Hematopoietic multipotent progenitor cell treated with erythropoietin and hydrocortisone succinate and interleukin-3 and kit ligand, for 6 days (in vitro differentiated cells): ENCODE measurements at places on chromosomes 5 and 9.

DNA sequence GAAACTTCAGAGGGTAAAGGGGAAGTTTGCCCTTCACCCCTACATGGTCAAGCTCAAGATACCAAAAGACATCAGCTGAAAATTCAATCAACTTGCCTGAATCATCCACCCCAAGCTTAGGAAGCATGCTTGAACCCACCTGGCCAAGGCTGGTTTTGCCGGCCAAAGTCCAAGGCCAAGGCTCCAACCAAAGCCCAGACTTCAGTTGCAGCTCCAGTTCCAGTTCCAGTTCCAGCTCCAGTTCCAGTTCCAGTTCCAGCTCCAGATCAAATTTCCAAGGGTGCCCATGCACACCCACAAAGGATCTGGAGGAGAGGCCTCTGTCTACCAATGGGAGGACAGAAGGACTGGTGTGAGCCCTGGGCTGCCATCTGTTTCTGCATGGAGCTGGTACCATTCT is 4.6 kb upstream of the SERINC5 start:
- DNase-seq = no peak

- DNase-seq = no peak
Observed at GRCh38 chr9:75907329-75907728, 16.9 kb downstream of the PCSK5 start.

GRCh38 chr9:34289159-34289558 is 39.9 kb downstream of the KIF24 start:
- no peak for DNase-seq

GRCh38 chr9:92730897-92731296 is 33.7 kb downstream of the BICD2 start:
- DNase-seq = no peak

- peak; percentile 11 for DNase-seq
Observed at GRCh38 chr5:72402959-72403628, 82.9 kb downstream of the PTCD2 start.

- peak; percentile 11 for DNase-seq
Observed at GRCh38 chr5:96142786-96143434, 181.3 kb upstream of the ELL2 start.

GRCh38 chr5:67338421-67338820 is 141.8 kb upstream of the CD180 start:
- DNase-seq = no peak

- no peak for DNase-seq
Observed at GRCh38 chr5:79567926-79568549, 44.2 kb upstream of the TENT2 start.

DNA sequence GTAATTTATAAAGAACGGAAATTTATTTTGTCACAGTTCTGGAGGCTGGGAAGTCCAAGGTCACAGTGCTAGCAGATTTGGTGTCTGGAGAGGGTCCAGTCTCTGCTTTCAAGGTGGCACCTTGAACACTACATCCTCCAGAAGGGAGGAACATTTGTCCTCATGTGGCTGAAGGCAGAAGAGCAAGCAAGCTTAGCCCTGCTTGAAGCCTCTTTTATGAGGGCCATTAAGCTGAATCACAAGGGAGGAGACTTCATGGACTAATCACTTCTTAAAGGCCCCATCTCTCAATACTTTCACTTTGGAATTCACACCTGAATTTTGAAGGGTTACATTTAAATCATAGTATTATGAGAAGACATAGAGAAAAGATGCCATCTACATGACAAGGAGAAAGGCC is 215.4 kb upstream of the NFIL3 start:
- DNase-seq = no peak

DNA sequence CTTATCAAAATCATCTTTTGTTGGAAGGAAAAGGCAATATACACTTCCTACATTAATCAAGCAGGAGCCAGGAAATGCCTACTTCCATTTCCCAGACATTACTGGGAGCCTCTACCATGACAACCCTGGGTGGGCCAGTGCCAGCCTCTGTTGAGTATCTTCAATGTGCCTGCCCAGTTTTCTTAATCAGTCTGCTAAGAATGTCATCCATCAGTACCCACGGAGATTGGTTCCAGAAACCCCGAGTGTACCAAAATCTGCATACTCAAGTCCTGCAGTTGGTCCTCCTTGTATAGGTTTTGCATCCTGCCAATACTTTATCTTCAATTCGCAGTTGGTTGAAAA is 82.4 kb downstream of the MARCHF3 start:
- DNase-seq = no peak

- DNase-seq = peak; percentile 61
Observed at GRCh38 chr5:69493396-69494133, 975 bp downstream of the OCLN start.

DNA sequence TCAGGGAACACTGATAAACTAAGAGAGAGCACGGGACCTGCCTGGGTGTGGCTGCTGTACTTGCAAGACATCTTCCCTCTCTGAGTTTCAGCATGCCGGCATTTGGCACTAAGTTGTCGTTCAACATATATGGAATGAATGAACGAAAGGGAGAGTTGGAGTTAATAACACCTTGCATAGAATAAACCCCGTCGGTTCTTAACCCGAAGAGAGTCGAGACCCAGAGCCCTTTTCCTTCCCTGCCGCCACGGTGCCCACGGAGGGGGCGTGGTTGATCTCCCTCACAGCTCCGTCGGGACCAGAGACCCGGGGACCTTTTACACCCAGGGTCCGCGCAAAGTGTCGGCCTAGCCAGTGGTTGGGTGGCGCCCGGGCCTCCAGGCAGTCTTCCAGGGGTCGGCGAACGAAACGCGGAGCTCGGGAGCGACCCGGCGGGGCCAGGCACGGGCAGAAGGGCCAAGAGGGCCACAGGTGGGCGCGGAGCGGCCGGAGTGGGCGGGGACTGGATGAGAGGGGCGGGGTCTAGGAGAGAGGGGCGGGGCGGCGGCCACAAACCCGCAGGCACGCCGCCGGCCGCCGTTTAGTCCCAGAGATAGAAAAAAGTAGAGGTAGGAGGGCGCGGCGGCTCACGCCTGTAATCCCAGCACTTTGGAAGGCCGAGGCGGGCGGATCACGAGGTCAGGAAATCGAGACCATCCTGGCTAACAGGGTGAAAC is 735 bp upstream of the RPL26L1 start:
- peak; percentile 84 for DNase-seq

GRCh38 chr9:95937131-95937530 is 61.6 kb downstream of the ERCC6L2 start:
- no peak for DNase-seq

- peak; percentile 87 for DNase-seq
Observed at GRCh38 chr5:65483546-65484346, 2.0 kb upstream of the ADAMTS6 start.

DNA sequence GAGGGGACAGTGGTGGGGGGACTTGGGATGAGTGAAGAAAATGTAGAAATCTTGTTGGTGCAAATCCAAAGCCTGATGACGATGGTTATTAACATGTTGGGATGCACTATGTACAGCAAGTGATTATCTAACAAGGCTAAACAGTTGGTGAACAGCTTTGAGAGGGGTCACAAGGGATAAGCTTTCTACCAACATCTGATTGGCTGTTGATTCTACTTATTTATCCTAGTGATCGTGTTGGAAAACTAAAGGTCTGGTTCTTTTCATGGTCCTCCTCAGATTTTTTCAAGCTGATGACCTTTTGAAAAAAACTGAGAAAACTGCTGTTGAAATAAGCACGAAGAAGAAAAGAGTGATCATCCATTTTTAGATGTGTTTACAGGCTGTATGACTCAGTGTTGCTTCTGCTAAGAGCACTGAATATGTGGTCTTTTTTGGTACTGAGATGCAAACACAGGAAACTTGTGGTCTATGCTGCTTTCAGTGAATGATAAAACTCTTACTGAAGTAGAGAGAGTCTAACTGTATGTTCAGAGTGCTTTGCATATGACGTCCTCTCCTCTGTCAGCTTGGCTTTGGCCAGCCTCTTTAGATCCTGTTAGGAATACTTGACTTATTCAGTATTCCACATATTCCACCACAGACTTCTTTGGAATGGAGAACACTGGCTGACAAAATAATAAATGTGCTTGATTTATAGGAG is 174.8 kb downstream of the SLF1 start:
- DNase-seq = peak; percentile 49

DNA sequence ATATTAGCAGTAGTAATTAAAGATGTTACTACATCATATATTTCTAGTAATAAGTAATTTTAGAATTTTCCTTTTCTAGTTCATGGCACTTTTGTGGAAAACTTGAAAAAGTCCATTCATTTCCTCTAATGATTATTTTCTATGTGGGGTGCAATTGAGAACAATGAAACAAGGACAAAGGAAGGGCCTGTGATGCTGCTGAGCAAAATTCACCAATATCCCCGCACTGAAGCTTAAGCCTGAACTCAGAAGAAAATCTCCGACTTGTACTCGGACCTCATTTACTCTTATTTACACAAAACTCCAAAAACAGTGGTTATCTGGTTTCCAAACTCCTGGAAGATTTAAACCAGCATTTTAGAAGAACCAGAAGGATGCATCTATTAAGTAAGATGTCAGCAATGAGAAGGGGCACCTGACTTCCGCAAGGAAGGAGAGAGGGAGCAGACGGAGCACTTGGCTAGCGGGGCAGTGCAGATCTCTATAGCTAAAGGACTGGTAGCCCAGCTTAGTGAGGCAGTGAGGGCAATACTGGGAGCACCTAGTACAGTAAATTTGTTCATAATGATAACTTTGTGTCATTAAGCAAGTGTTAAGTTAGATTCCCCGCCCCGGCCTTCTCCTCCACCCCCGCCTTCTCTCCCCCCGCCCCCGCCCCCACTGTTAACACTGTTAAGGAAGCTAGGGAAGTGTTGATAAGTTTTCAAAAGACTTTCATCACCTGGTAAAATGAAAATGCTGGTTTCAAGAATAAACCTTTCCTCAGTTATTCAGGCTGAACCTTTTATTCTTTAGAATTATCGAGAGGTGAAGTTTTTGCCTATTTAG is 123.3 kb downstream of the ZSWIM6 start:
- peak; percentile 3 for DNase-seq

DNA sequence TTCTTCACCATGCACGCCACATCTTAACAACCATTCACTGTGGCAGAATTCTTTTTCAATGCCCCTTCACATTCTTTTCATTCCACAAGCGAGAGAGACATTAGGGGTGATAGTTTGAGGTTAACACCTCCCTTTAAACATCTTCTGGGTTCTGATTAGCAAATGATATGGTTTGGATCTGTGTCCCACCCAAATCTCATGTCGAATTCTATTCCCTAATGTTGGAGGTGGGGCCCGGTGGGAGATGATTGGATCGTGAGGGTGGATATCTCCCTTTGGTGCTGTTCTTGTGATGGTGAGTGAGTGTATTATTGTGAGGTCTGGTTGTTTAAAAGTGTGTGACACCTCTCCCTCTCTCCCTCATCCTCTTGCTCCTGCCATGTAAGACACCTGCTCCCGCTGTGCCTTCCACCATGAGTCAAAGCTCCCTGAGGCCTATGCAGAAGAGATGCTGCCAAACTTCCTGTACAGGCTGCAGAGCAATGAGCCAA is 46.1 kb upstream of the RAI14 start:
- no peak for DNase-seq

DNA sequence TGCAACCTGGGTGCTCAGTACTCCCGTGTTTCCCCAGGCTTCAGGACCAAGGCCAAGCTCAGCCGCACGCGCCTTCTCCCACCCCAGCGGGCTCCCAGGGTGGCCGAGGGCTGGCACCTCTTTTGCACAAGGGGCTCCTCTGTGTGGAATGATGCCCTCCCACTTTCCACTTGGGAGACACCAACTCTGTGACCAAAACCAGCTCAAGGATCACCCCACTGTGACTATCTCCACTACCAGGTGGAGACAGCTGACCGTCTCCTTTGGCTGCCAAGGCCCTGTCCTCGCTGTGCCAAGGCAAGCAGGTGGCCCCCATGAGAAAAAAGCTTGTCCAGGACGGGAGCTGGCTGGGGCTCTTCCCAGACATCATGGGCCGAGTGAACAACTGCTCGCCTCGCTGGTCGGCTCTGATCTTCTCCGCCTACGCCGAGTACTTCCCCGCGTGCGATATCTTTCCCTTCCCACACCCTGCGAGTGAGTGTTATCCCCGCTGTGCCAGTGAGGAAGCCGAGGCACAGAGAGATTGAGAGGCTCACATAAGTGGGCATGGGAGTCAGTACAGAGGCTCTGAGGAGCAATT is 132.8 kb downstream of the ZNF354C start:
- no peak for DNase-seq

GRCh38 chr9:75636427-75637045 is 253.9 kb upstream of the PCSK5 start:
- no peak for DNase-seq

- DNase-seq = no peak
Observed at GRCh38 chr9:16515879-16516301, 354.6 kb downstream of the BNC2 start.

DNA sequence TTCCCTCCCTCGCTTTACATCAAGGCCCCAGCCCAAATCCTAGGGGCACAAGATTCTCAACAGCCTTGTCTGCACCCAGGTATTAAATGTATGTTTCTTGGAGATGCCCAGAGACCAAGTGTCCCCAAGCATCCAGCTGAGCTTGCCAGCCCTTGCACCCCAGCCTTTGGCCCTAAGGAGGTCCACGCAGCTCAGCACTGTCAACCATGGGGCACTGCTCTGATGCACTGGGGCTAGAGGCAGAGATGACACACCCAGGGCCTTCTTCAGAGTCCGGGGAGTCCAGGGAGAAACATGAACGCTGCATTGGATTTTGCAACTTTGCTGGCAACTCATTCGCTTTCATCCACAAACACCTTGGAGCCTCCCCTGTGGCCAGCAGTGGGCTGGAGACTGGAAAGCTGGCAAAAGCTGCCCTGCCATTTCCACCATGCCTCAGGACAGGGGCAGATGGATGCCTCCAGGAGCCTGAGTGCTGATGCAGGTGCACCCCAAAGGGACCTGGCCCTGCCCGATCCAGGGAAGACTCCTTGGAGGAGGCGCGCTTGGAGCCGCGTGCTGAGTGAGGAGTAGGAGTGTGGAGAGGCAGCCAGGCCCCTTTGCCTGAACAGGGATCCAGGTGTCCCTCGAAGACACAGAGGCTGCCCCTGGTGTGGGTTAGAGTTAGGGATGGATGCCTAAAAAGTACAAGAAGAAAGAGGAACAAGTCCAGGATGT is 19.3 kb downstream of the PAEP start:
- no peak for DNase-seq

GRCh38 chr5:33309536-33310345 is 131.0 kb upstream of the TARS1 start:
- no peak for DNase-seq

DNA sequence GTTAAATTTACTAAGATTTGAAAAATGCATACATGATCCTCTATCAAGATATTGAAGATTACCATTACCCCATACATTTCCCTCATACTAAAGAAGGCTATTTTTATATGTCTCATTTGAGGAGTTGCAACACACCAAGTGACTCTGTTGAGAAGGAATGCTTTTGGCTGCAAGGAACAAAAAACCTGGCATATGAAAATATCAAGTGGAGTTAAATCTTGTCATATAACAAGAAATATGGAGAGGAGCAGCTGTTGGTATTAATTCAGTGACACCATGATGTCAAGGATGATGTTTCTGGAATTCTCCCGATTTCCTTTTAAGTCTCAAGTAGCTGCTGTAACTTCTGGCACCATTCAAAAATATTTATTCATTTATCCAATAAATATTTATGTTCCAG is 193.8 kb downstream of the CSNK1G3 start:
- DNase-seq = no peak

GRCh38 chr5:142817949-142818431 is 47.8 kb downstream of the ARHGAP26 start:
- no peak for DNase-seq

DNA sequence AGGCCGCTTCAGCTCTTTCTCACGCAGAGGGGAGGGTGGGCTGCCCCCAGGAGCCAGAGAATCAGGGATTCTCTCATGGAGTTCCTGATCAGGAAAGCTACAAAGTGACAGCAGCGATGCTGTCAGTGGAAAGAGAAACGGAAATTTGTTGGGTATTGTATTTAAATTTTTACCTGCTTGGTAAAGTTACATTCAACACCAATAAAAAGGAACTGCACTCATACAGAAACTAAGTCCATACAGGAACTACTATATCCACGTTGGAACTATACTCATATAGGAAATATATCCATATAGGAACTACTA is 325.5 kb upstream of the IRX4 start:
- DNase-seq = no peak
